ENCODE measurements at places on chromosomes 16 and 17. TPM values are rescaled to one million over a fixed set of nuclear protein-coding genes. Genes with fewer than 3 reads are reported as not detected.

PSMD11 gene
- 79.6 TPM for total RNA-seq

HS3ST2 gene
- total RNA-seq = not detected

OR3A2 gene
- not detected for total RNA-seq

KRTAP4-9 gene
- not detected for total RNA-seq

PFN1 gene
- total RNA-seq = 1,319 TPM

TNFRSF13B gene
- not detected for total RNA-seq

DVL2 gene
- 59.5 TPM for total RNA-seq

PMP22 gene
- total RNA-seq = 32.3 TPM

All from myometrial cell (primary cell).